ENCODE measurements at places on chromosomes 4 and X.

GRCh38 chrX:41353985-41354384 lies 20.0 kb downstream of the DDX3X start:
- DNase-seq = no peak

DNA sequence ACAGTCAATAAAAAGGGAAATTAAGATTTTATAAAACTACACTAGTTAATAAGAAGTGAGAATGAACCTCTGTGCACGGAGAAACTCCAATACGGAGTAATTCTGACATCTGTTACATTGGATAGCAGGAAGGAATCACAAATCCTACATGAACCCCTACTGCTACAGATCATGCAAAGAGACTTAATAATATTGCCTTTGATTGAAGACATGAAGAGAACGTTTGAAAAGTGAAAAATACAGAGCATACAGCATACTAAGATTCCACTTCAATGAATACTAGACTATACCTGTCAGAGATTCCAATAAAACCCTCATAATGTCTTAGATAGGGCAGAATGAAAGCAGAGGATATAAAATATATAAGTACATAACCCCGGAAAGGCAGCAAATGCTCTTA lies 360.4 kb upstream of the GALNT7 start:
- no peak for DNase-seq

GRCh38 chrX:153395613-153396319 lies 5.4 kb downstream of the PNMA6E start:
- DNase-seq = no peak

GRCh38 chr4:91887926-91888325 lies 415.8 kb upstream of the GRID2 start:
- DNase-seq = no peak

- DNase-seq = no peak
Observed at GRCh38 chr4:7798178-7798995, 141.3 kb downstream of the AFAP1 start.

DNA sequence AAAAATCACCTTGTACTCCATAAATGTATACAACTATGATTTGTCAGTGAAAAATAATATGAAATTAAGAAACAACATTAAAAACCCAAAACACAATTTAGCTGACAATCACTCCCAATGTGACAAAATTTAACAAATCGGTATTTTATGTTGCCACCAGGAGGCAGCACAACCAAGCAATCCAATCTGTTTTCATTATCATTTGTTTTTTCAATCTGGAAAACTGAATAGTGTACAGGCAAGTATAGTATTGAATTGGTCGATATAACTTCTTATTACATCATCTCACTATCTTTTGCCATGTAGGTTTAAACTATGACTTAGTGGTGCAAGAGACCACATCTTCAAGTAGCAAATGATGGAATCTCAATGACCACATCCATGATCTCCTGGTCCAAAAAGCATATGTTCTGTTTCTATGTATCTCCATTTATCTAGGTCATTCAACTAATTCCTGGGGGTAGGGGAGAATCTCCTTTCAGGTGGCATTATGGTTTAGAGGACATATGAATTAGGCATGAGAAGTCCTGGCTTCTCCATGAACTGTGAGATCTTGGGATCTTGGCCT lies 112.9 kb upstream of the AGA start:
- DNase-seq = peak; percentile 27

DNA sequence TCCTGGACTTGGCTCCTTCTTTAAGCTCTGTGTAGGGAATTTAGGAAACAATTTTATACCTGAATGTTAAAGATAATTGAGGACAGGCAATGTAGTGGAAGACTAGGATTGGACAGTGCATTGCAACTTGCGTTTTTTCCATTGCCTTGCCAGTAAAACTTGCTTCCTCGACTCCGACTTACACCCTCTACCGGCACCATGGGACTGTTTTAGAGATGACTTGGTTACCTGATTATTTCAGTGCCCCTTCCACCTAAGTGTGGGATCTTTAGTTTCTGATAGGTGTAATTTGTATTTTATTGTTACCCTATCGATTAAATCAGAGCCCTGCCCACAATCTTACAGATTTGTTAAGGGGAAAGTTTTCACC lies 1.2 kb downstream of the PRPS1 start:
- peak; percentile 3 for DNase-seq

Data from activated CD4-positive, alpha-beta T cell treated with anti-CD3 and anti-CD28 coated beads, Interleukin-2, Interleukin-4, amounts not matched to agents 100 ng/mL and 50 ng/mL, durations not matched to agents 16 hours and 8 hours (primary cell).